ENCODE measurements at places on chromosomes 4 and X. TPM values are rescaled to one million over a fixed set of nuclear protein-coding genes. Genes with fewer than 3 reads are reported as not detected.
A peak's percentile ranks its signal among the peaks of the same experiment; 100 is the strongest.

ETDB gene
- not detected for polyA plus RNA-seq

SPP1 gene
- polyA plus RNA-seq = 225 TPM

MAGED4B gene
- polyA plus RNA-seq = 58.4 TPM

USP11 gene
- 137 TPM for polyA plus RNA-seq

ODAPH gene
- not detected for polyA plus RNA-seq

AVPR2 gene
- 1.7 TPM for polyA plus RNA-seq

DNA sequence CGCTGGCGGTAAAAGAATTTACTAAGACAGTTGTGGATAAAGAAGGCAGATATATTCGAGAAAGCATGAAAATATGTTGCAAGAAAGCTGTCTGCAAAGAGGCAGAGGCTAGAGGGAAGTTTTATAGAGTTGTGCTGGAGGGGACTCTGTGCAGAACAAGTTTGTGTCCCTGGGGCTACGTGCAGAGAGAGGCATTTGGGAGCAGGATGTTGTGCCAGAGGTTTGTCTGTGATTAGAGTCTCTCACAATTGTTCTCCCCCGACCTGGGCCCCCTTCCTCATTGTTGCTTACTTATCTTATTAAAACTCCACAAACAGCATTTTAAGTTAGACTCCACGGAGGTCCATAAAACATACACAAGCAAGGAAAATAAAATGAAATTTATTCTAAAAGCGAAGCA is 831.3 kb downstream of the NLGN4X start:
- no peak for DNase-seq

DNA sequence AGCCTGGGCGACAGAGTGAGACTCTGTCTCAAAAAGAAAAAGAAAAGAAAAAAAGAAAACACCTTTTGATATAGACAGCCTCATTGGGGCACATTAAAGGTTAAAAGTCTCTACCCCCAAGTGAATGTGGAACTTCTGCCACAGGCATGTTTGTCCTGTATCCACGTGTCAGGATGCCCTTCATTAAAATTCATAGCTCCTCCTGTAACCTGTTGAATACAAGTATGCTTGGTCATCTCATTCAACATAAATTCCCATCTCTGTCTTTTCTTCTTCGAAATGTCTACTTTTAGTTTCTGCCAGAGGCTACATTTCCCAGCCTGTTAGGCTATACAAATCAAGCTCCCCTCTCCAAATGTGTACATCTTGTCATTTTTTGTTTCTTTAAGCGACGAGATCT is 25.8 kb downstream of the P2RY8 start:
- DNase-seq = no peak

- no peak for DNase-seq
Observed at GRCh38 chrX:154800478-154801210, 4.6 kb downstream of the MPP1 start.

- DNase-seq = no peak
Observed at GRCh38 chrX:69313617-69314290, 148.5 kb upstream of the PJA1 start.

- DNase-seq = no peak
Observed at GRCh38 chr4:7150036-7150635, 42.2 kb upstream of the SORCS2 start.

- DNase-seq = no peak
Observed at GRCh38 chrX:155134255-155134654, 62.9 kb downstream of the BRCC3 start.

- no peak for DNase-seq
Observed at GRCh38 chrX:103329991-103330390, at the start of gene TCEAL7. Gene TCEAL7 (plus strand): TSS chrX:103330239. CDS start chrX:103331404, 1,165 bp downstream.

DNA sequence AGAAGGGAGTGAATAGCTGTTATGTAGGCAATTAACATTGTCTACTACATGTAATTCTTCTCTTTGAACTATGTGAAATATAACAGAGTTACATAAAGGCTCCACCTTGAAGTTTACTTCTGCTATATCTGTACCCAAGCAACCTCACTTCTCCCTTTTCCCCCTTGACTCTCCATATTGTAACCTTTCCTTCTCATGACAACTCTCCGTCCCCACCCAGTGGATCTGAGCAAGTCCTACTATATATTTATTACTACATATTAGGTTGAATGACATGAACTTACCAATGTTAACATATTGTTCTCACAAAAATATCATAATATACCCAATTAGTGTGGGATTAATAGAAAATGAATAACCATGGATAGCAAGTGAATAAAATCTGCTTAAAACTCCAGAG is 93.2 kb upstream of the ATP8A1 start:
- no peak for DNase-seq

DNA sequence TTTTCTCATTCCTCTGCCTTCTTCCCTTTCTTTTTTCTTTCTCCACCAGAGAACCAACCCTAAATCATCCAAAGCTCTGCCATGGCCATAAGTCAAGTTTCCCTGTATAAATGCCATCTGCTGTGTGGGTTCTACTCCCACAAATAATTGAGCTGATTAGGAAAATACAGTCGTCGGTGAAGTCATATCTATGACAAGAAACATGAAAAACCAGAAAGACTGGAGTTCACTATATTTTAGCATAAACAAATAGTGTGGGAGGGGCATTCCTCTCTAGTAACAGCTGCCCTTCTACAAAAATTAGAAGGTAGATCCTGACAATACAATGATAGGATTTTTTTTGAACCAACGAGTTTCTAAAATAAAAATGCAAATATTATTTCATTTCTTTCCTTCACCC is 48.8 kb downstream of the SPOCK3 start:
- no peak for DNase-seq

DNA sequence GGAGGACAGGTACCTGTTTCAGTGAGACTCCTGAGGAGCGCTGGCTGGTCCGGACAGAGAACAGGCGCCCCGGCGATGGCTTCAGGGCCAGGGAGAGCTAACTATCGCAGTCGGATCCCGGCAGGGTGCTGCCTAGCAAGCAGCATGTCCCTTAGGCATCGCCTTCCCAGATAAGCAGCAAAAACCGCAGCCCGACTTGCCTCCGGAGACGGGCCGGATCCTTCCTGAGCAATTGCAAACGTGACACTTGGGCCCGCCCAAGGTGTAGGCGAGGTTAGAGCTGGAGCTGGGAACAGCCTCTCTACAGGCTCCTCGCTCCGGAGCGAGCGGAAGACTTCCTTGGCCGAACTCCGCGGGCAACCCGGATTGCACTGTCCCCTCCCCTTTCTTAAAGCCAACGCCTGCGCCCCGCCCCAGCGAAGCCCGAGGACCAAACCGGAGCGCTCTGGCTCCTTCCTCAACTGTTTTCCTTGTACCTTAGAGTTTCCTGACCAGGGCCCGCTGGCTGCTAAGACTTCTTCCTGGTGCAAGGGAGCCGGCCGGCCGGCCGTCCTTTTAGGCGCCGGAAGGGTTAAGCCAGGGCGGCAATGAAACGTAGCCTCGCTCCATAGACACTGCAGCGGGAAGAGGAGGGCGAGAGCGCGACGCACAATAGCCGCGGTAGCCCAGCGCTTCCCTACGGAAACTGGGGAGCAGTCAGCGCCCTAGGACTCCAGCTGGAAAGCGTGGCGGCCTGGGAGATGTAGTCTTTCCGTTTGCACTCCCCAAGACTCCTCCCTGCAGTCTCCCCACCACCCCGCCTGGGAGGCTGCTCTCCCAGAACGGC is at the start of gene OPHN1:
Gene OPHN1 (minus strand): TSS at position 341 of the 826 bp plus-strand sequence. CDS start 475 bp downstream, outside the sequence.
- DNase-seq = no peak

- DNase-seq = no peak
Observed at GRCh38 chr4:123233136-123233768, 163.3 kb upstream of the SPRY1 start.

GRCh38 chrX:42602136-42602535 is 175.8 kb downstream of the PPP1R2C start:
- DNase-seq = no peak

DNA sequence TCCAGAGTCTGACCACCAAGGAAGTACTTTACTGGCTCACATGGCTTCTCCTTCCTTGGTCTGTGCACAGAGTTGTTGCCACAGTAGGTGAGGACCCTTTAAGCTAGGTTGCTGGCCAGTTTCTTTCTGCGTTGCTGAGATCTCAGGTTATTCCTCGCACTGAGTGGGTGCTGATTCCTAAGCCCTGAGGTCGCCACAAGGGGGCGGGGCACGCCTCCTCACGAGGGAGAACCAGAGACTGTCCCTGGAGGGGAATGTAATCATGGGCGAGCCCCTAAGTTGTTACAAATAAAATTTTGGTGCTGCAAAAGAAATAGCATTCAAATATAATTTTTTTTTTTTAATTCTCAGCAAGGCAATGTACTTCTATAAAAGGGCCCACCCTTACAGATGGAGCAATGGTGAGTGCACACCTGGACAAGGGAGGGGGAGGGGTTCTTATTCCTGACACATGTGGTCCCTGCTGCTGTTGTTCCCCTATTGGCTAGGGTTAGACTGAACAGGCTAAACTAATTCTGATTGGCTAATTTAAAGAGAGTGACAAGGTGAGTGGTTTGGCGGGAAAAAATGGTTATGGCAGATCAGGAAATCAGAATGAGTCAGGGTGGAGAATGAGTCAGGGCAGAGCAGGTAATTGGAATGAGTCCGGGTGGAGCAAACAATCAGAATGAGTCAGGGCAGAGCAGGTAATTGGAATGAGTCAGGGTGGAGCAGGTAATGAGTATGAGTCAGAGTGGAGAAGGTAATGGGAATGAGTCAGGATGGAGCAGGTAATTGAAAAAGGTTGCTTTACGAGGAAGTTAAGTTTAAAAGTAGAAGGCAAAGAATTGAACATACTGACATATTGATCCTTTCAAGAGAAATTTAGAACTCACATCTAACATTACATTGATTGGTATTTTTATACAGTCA is 107.5 kb downstream of the VSIG4 start:
- DNase-seq = no peak

- DNase-seq = no peak
Observed at GRCh38 chrX:21972721-21973120, 32.2 kb downstream of the SMS start.

DNA sequence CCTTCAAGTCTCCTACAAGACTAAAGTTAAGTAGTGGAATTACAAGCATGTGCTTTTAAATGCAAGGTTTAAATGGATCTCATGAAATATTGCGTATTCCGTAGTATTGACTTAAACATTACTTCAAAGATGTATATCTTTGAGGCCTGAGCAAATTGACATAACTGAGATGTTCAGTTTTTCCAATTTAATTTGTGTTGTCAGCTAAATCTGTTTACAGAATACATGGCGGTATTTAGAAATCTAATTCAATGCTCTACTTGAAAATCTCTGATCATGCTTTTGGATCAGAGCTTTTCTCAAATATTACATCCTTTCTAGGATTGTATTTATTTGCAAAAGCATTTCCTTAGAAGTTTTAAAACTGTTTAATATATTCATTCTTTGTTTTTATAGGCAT is 47.5 kb upstream of the PDE5A start:
- no peak for DNase-seq

- DNase-seq = no peak
Observed at GRCh38 chr4:6657242-6658208, 17.0 kb downstream of the MRFAP1 start.

- no peak for DNase-seq
Observed at GRCh38 chr4:102610476-102610875, 109.3 kb downstream of the NFKB1 start.

DNA sequence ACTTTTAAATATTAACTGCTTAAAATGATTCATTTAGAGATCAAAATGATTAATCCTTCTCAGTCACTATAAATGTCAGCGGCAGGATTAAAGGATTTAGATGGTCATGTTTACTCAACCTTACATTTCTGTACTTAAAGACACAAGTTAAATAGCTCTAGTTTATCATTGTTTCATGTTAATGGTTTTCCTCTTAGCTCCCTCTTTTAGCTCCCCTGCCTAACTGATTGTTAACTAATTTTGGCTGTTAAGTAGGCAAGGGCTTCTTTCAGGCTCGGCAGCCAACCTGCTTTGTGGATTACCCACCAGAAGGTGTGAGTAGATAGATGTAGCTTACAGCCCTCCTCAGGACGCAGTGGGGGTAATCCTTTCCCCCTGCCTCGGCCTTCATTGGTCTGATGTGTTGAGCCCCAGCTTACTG is 96.0 kb downstream of the TENM3 start:
- DNase-seq = peak; percentile 31

DNA sequence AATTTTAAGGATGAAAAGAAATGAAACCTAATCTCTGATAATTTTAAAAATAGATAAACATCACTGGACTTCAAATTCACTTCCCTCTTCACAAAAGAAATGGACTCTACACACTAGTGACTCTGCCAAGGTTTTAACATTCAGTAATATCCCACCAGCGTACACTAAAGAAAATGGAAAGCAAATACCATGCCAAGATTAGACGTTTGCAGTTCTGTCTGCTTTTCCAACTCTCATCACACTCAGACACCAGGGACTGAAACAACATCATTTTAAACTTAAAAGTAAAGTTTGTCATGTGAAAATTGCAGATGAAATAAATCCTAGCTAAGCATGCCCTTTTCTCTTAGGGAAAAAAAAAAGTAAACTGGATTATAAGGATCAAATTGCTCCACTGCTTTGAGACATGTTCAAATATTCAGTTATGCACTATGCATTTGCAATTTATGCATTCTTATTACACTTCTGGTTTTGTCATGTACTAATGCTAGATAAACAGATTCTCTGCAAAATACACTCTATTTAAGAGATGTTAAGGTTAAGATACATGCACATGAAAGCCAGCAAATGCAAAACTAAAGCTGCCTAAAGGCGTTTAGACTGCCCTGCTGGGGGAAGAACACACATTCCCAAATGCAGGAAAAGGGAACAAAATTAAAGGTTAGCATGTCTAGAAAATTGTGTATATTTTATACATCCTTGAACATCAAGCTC is 534.4 kb upstream of the EPHA5 start:
- DNase-seq = no peak

DNA sequence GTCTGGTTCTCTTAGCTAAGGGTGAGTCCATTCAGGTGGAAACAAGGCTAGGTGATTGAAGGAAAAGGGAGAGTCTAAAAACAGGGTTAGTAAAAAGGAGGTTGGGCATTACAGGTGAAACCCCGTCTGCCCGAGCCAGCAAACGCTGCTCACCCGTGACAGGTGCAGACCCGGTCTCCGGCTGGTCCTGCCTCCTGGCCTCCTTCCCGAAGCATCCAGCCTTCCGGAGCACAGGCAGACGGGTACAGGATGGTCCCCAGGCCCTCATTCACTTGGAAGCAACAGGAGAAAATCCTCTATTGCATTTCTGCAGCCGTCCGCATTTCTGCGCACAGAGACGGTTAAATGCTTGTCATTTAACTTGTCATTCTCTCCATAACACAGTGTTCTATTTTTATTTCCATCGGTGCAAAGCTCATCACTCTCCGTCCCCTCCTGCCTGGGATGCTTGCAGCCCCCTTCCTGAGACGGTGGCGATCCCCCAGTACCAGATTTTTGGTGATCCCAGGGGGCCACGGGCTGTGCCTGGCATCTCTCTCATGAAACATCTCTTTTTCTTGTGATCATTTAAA is 90.8 kb upstream of the PPP2R3B start:
- DNase-seq = no peak

- DNase-seq = no peak
Observed at GRCh38 chr4:83381173-83381572, 46.5 kb upstream of the HPSE start.

DNA sequence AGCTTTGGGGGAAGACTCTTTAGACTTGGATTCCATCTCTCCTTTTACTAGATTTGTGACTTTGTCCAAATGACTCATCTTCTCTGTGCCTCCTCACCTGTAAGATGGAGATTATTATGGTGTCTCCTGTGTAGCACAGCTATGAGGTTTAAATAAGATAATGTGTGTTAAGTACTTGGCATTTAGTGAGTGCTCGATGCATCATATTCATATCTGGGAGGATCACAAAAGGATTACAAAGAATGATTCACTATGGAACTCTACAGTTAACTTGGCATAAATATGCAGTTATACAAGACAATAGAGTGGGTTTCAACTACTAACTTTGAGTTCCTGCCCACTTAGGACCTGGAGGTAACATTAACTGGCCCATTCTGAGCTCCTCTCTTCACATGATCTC is 2.3 kb downstream of the GBA3 start:
- DNase-seq = no peak

All from right renal cortex interstitium (tissue), 3 donors.